ENCODE measurements at places on chromosomes 16 and 17. TPM values are rescaled to one million over a fixed set of nuclear protein-coding genes. Genes with fewer than 3 reads are reported as not detected.

Gene TMC5
- not detected for total RNA-seq

Gene TP53TG3
- total RNA-seq, result not detected

Gene TVP23A
- total RNA-seq, result not detected

GRCh38 chr17:45036691-45037090 lies 14.7 kb downstream of the DCAKD start:
- H3K4me3 ChIP-seq, result no peak overlapping the region
- H3K27ac ChIP-seq, result no peak overlapping the region
- peaks cover 5% of the 10 kb centered on the region for H3K4me1 ChIP-seq
- no peaks in the 10 kb centered on the region for H3K27me3 ChIP-seq
- no peaks in the 10 kb centered on the region for H3K36me3 ChIP-seq

DNA sequence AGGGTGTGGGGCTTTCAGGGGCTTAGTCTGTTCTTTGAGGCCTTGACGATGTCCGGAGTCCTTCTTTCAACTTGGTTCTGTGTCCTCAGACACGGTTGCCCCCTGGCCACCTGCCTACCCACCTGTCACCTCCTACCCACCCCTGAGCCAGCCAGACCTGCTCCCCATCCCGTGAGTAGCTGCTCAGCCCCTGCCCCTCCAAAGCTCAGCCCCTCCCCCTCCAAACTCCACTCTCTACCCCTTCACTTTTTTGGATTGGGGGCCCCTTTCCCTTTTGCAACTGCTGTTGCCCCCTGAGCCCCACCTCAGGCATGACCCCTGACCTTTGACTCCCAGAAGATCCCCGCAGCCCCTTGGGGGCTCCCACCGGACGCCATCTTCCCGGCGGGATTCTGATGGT lies 1.2 kb downstream of the LAT start:
- peaks cover 21% of the 10 kb centered on the region for H3K36me3 ChIP-seq
- H3K4me3 ChIP-seq, result peak overlapping the region; percentile 74
- H3K27ac ChIP-seq, result peak overlapping the region; percentile 91
- H3K4me1 ChIP-seq, result peaks cover 47% of the 10 kb centered on the region
- peak; percentile 10 for DNase-seq

- H3K27ac ChIP-seq, result no peak overlapping the region
- no peak for DNase-seq
- no peaks in the 10 kb centered on the region for H3K4me1 ChIP-seq
- peaks cover 7% of the 10 kb centered on the region for H3K27me3 ChIP-seq
Observed at GRCh38 chr17:58747674-58748073, 8.0 kb upstream of the PPM1E start.

Gene ZFHX3
- total RNA-seq, result 0.78 TPM

DNA sequence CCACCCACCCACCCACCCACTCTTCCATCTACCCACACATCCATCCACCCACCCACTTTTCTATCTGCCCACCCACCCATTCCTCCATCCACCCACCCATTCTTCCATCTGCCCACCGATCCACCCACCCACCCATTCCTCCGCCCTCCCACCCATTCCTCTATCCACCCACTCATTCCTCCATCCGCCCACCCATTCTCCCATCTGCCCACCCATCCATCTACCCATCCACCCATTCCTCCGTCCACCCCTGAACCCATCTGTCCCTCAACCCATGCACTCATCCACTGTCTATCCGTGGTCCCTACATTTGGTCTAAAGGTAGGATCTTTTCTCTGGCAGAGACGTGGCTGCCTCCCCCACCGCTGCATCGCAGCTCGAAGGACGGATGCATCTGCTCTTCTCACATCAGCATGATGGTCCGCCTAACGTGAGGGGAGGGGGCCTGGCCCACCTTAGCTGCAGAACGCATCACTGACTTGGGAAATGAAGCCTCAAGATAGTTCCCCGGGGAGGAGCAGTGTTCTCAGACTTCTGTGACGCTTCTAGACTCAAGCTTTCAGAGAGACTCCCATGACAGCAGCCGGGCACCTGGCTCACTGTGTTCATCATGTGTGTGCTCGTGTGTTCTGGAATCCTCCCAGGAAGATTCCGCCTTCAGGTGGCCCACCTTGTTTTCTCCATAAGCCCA lies 17.2 kb upstream of the GSE1 start:
- no peaks in the 10 kb centered on the region for H3K36me3 ChIP-seq
- H3K27ac ChIP-seq, result no peak overlapping the region
- peaks cover 52% of the 10 kb centered on the region for H3K4me1 ChIP-seq
- no peak overlapping the region for H3K4me3 ChIP-seq

- peaks cover 38% of the 10 kb centered on the region for H3K27me3 ChIP-seq
- no peak overlapping the region for H3K27ac ChIP-seq
- no peak overlapping the region for H3K4me3 ChIP-seq
- no peaks in the 10 kb centered on the region for H3K36me3 ChIP-seq
- H3K4me1 ChIP-seq, result no peaks in the 10 kb centered on the region
Observed at GRCh38 chr16:75256696-75257343, 5.4 kb upstream of the BCAR1 start.
